Activated CD4-positive, CD25-positive, alpha-beta regulatory T cell (primary cell): ENCODE measurements at places on chromosomes 5 and 9.

- no peak for DNase-seq
Observed at GRCh38 chr5:159894149-159894720, 22.0 kb upstream of the ADRA1B start.

DNA sequence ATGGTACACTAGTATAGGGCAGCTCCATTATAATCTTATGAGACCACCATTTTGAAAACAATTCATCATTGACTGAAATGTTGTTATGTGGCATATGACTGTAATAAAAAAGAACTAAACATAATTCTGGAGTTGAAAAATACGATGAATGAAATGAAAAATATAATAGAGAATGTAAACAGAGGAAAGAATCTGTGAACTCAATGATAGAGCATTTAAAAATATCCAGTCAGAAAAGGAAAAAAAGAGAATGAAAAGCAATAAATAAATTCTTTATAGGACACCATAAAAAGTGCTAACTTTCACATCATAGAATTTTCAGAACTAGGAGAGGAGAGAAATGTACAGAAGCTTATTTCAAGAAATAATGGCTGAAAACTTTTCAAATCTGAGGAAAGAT, 17.6 kb upstream of the VCAN start:
- DNase-seq, result no peak

DNA sequence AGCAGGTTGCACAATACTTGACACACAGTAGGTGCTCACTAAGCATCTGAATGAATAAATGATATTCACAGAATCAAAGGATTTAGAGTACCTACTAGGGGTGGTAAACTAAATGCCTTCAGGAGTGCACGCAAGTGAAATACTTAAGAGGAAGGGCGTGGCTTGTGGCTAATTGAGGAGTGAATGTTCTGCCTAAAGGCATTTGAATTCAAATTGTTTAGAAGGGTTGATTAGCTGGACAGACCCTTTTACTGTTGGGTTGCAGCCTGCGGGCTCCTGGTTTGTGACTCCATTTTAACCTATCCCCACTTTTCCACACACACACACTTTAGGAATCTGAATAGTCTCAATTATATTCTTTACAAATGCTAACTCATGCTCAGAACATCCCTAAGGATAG, 63.1 kb downstream of the PPP2R2B start:
- no peak for DNase-seq

DNA sequence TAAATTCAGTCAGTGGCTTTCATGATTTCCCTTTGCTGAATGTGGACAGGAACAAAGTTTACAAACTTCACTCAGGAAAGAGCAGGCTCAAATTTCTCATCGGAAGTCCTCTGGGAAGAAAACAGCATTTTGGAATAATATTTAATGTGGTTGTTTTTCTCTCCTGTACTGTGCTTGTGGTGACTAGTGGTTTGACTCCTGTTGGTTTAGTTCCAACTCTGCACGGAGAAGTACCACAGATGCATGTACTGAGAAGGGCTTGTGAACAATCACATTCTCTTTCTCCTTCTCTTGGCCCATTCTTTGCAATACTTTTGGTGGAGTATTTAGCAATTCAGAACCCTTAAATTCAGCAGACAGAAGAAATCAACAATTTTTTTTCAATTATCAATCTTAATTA, 13.3 kb downstream of the MPDZ start:
- no peak for DNase-seq

DNA sequence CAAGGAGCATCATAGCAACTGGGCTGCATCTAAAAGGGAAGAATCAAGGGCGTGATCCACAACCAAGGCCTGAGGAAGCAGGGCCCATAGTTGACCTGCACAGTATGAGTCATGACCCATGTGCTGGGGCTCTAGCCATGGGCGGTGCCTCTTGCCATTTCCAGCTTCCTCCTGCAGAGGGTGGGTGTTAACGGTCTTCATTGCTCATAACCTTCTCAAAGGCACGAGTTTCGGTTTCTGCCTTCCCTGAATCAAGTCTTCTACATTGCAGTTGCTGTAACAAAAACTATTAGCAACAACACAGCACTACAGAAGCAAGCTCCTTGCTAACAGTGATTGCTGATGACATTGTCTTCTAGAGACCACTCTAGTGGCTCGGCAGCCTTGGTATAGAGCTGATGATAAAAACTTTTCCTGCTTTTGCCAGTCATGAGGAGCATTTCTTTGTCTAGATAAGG, 66.9 kb downstream of the CTSL start:
- DNase-seq, result peak; percentile 21

- no peak for DNase-seq
Observed at GRCh38 chr9:85452841-85453240, 288.9 kb downstream of the AGTPBP1 start.

DNA sequence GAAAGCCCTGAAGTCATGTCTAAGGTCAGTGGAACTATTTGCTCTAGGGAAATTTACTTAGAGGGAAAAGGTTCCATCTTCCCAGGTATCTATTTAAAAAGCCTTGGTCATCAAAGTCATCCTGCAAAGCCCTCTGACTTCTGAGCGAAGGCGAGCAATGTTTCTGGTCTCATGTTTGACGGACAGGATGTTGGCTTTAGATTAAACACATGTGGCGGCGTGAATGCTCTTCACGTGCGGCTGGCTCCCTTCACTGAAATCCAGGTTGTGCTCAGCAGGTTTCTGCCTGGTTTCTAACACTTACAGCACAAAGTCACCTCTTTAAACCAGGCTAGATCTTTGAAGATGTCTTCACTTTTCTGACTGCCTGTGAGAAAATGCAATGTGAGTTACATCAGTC, 5.7 kb upstream of the ZBTB34 start:
- no peak for DNase-seq

GRCh38 chr9:92704528-92704927, 34.6 kb upstream of the IPPK start:
- no peak for DNase-seq

- no peak for DNase-seq
Observed at GRCh38 chr9:91150998-91151717, 210.6 kb downstream of the AUH start.

GRCh38 chr9:37999588-38000189, 69.3 kb downstream of the SHB start:
- no peak for DNase-seq

GRCh38 chr9:133551446-133551845, 16.9 kb downstream of the ADAMTSL2 start:
- DNase-seq, result no peak

DNA sequence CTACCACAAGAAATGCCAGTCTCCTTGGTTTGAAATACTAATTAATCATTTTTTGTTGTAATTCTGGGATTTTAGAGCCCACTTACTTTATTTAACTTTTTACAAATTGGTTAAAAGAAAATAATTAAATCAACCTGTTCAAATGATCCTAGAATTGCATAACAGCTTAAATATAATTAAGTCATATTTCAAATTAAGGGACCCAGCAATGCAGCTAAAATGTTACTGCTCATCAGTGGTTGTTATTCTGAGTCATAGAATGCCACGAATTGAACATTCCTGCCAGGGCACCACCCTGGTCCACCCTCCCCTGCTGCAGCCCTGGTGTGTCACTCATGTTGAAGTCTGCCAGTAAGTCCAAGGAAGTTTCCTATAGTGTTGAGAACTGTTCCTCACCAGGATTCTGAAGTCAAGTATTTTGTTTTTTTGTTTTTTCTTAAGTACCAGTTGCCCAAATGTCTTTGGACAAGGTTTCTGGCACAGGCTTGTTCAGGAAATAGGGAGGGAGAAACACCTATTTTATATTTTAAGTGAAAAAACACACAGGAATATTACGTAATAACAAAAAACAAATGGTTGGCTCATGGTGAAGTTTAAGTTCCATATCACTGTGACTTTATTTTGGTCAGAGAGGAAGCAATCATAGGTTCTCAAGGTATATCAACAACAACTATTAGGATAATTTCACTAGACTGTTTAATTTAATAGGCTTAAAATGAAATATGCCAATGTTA, 4.3 kb upstream of the ITGA1 start:
- no peak for DNase-seq

DNA sequence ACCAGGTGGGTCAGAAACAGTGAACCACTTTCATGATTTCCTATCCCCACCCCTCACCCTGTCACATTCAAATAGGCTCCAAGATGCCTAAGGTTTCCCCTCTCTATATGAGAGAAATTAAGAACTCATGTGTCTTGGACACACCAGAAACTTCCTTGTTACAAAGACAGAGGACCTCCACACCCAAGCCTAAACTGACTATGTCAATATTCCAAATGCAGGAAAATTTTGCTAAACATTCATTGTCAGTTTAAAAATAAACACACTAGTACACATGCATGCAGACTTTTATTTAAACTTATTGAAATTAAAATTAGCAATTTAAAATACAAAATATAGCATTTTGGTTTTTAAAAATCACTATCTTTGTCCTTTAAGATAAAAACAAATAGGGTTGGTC, 26.2 kb downstream of the SKIC3 start:
- no peak for DNase-seq

- DNase-seq, result no peak
Observed at GRCh38 chr5:17186256-17186655, 31.2 kb upstream of the BASP1 start.
